ENCODE measurements at places on chromosomes 7 and 10.

DNA sequence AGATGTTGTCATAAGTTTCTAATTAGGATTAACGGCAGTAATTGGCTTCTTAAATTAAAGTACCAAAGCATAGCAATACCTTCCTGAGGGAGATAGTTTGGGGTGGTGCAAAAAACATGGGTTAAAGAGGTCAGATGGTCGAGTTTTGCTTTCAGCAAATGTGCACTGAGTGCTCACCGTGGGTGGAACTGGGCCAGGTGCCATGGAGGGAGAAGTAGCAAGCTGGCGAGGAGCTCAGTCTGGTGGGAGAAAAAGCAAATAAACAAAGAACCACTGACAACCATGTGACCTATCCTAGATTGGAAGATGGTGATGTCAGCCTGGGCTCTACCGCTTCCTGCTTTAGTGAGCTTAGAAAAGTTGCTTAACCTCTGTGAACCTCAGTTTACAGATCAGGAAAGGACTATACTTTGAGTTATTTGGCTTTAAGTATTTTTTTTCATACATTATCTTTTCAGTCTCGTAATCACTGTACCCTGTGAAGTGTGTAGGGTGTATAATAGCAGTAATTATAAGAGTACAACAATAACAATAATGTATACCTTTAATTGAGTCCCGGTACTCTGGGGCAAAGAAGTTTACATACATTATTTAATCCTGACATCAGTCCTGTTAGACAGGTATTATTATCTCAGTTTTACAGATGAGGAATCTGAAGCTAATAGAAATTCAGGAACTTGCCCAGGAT is 69.0 kb upstream of the PDCD4 start:
- peak; percentile 33 for DNase-seq

DNA sequence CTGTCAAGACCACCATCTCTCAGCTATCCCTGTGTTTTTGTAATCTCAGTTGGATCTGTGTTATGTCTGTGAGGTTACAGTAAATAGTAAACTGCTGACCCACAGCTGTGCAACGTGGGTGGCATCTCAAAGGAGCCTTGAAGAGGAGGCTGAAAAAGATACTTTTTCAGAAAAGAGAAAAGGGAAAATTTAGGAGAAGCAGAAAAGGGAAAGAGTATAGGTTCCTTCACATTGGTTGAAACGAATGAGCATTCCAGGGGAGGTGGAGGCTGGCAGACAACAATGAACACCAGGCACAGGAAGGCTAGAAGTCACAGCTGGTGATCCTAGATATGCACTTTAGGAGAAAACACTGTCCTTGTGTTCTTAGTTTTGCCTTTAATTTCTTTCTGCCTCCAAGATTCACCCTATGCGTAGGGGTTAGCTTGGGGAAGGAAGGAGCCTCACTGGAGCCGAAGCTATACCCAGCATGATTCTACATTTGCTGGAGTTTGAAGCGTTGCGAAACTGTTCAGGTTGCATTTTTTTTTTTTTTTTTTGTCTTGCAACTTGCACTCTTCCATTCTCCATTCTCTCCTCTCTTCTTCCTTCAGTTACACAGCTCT is 18.3 kb downstream of the CPED1 start:
- no peak for DNase-seq

- no peak for DNase-seq
Measured at GRCh38 chr10:54614072-54614471, 187.0 kb downstream of the PCDH15 start.

GRCh38 chr10:93280699-93281366 is 201.3 kb downstream of the MYOF start:
- no peak for DNase-seq

- DNase-seq, result no peak
Measured at GRCh38 chr10:26386781-26387180, 51.4 kb upstream of the APBB1IP start.

- DNase-seq, result no peak
Measured at GRCh38 chr7:157005456-157006204, 4.8 kb downstream of the MNX1 start.

GRCh38 chr10:5818894-5819293 is 5.7 kb upstream of the GDI2 start:
- no peak for DNase-seq

DNA sequence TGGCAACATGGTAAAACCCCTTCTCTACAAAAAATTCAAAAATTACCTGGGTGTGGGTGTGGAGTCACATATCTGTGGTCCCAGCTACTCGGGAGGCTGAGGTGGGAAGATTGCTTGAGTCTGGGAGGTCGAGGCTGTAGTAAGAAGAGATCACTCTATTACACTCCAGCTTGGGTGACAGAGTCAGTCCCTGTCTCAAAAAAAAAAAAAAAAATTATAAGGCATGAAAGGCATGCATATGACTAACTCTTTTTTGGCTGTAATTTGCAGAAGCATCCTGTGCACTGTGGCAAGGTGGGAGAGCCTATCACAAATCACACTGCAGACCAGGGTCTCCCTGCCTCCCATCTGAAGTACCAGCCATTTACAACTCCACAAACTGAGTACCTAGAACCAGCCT is 14.1 kb upstream of the MYPN start:
- DNase-seq, result no peak

GRCh38 chr7:55036950-55037736 is 18.3 kb downstream of the EGFR start:
- DNase-seq, result no peak

DNA sequence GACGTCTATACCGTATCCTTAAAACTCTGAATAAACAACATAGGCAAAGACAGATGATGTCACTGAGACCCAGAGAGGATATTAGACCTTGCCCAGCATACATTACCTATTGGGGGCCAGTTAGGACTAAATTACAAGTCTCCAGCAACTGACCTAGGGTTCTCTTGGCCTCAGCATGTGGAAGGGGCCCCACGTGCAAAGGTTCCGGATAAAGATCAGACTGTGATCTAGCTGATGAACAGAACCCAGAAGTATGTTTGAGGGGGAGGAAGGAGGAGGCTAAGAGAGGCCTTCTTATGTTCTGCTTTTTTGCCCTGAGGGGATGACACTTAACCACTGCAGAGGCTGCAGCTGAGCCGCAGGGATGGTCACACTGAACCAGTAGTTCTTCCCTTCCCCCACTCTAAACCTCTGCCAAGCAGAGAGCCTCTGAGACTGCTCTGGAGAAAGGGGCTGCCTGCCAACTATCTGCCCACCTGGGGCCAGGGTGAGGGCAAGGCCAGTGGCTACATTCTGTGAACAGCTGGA is 24.0 kb upstream of the KMT2C start:
- no peak for DNase-seq

DNA sequence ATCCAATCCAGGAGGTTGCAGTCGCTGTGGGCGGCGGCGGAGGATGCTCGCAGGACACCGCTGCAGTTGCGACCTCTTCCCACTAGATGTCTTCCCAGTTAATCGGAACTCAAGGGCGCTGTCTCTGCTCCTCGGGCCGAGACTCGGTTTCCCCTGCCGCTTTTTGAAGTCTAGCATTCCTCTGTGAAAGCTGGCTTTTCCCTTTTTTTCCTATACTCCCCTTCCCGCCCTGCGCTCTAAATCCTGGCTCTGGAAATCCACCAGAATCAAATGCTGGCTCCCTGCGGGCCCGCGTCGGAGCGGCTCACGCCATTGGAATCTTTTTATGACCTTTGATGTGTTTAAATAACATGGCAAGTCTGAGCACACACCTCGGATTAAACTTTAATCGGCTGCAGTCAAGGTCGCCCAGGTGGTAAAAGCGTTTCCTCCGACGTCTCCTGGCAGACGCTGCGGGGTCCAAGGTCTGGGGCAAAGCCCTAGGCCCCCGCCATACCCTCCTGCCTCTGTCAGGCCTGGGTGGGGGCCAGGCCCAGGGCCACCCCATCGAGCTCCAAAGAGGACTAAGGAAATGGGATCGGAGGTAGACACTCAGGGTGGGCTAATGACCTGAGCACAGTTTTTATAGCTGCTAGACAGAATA is 10.7 kb upstream of the HOXA13 start:
- peak; percentile 59 for DNase-seq

DNA sequence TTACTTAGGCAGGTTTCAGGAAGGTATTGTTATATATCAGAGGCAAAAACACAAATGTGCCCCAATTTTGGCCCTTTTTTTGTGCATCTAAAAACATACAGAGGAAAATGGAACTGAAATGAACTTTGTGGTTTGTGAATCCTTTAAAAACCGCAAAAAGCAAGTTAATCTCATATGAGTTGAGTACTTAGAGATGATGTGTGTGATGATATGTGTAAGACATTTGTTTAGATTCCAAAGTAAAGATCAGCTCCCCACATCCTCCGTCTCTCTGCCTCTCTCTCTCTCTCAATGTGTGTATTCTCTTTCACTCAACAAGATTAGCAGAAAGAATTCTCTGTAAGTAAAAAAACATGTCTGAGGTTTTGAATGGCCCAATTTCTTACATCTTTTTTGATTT is 201.9 kb downstream of the MALRD1 start:
- no peak for DNase-seq

GRCh38 chr7:122397381-122397780 is 92.8 kb upstream of the FEZF1 start:
- DNase-seq, result no peak

- DNase-seq, result peak; percentile 66
Measured at GRCh38 chr7:151432658-151433521, 7.1 kb downstream of the CRYGN start.

DNA sequence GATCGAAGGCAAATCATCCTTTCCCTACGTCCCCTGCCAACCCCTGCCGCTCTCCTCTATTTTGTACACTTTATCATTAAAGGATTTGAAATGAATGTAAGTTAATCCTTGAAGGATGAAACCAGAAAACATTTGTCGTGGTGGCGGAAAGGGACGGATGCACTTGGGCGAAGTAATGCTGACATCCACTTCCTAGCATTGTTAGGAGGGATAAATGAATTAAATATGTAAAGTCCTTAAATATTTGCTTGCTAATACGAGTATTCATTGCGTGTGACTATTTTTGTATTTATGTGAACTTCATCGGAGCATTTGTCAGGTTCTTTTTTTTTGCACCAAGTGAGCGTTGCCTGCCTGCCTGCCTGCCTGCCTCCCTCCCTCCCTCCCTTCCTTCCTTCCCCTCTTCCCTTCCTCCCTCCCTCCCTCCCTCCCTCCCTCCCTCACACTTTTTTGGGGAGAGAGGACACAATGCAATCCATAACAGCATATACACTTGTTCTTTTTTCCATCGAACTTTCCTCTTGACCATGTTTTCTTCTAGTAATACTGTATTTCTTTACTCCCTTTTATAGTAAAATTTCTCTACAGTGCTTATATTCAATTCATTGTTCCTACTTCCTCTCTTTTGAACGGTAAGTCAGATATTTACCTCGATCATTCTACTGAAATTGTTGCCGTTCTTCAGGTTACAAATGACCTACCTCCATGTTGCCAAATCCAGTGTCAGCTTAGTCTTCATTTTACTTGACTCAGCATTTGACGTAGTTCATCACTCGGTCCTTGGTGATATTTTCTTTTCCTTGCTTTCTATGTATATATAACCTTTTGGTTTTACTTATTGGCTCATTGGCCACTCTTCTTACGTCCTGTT is 831 bp downstream of the CCDC7 start:
- no peak for DNase-seq

GRCh38 chr10:16989826-16990293 is 139.8 kb downstream of the CUBN start:
- DNase-seq, result no peak

DNA sequence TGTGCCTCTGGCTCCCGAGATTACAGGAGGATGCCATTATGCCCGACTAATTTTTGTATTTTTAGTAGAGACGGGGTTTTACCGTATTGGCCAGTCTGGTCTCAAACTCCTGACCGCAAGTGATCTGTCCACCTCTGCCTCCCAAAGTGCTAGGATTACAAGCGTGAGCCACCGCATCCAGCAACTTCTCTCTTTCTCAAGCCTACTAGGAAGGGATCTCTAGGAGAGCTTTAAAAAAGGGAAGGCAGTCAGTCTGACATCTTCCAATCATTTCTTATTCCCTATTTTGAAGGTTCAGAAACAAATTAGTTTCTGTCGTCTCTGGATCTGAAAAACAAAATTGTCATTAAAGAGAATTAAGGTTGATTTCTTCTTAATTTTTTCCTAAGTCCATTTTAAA is 2.5 kb upstream of the TMEM26 start:
- DNase-seq, result no peak

DNA sequence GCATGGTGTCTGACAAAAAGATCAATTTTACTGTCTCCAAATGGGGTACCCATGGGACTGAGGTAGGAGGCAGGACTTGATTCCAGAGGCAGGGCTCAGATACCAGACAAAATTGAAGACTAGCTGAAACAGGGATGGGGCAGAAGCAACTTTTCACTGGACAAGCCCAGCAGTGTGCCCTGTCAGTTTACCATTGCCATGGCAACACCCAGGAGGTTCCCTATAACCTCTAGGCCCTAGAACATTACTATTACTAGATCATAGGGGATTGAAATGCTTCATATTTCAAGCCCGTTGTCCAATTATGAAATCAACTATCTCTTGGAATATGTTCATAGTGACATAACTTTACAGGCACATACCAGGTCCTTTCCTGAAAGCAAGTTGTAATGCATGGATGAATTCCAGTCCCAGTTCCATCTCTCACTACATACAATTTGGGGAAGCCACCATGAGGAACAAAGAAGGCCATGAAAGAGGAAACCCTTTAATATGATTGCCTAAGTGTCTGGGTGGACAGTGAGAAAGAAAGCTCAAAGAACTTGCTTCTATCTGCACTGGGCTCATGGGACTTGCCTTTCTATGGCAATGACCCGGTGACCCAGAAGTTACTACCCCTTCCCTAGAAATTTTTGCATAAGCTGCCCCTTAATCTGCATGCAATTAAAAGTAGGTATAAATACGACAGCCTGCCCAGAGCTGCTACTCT is 557.9 kb downstream of the KCNMA1 start:
- DNase-seq, result no peak

- DNase-seq, result no peak
Measured at GRCh38 chr10:5893321-5893720, 3.3 kb downstream of the FBH1 start.

- no peak for DNase-seq
Measured at GRCh38 chr7:47185839-47186238, 396.1 kb downstream of the TNS3 start.

DNA sequence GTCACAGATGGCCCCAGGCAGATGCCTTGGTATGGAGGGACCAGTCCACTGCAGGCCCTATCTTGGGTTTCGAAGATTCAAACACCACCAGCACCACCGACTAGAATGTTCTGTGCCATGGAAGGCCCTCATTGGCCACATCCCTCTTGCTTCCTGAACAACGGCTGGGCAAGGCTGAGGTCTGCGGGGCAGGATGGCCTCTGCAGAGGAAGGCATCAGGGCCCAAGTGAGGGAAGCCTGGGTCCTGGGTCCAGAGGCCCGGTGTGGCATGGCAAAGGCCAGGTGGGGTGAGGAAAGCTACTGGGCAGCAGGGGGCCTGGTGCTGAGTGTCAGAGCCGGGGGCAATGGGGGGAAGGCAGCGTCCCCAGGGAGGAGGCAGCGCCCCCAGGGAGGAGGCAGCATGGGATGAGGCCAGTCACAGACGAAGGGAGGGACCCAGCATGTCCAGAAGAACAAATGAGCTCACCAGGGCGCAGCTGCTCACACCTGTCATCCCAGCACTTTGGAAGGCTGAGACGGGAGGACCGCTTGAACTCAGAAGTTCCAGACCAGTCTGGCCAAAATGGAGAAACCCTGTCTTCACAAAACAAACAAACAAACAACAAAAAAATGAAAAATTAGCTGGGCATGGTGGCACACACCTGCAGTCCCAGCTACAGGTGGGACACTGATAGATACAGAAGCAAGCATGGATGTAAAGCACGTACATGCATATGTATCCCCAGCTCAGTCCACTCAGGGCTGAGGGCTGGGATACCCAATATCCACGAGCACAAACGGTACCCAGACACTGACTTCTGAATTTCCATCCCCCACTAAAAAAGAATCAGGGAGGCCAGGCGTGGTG is 64.4 kb downstream of the PROSER2 start:
- no peak for DNase-seq
